ENCODE measurements at places on chromosomes 3 and 15.

- no peak for DNase-seq
These were observed 215.2 kb downstream of the PCCB start for GRCh38 chr3:136465296-136465695.

DNA sequence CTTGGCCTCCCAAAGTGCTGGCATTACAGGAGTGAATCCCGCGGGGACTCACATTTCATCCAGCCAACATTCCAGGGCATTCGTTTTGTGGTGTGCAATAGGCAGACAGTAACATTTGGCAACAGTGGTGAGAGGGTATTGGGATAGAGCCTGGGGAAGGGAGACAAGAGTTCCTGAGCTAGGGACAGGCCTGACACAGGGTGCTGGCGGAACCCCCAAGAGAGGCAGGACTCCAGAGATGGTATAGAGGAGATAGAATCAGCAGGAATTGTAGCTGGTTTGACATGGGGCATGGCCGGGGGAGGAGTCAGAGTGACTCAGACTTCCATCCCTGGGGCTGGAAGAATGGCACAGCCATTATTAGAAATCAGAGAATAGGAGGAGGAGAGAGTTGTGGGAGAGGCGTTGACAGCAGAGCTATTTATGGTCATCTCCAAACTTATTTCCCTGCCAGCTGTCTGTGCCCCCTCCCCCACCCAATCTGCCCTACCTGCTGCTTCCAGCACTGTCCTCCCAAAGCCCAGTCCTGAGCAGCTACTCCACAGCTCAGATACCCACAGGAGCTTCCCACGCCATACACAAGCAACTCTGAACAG is 4.4 kb upstream of the IDH2 start:
- DNase-seq, result no peak

GRCh38 chr3:38739396-38739689 is 76.7 kb downstream of the SCN10A start:
- DNase-seq, result no peak

GRCh38 chr3:182121401-182121800 is 409.7 kb downstream of the SOX2 start:
- DNase-seq, result no peak

DNA sequence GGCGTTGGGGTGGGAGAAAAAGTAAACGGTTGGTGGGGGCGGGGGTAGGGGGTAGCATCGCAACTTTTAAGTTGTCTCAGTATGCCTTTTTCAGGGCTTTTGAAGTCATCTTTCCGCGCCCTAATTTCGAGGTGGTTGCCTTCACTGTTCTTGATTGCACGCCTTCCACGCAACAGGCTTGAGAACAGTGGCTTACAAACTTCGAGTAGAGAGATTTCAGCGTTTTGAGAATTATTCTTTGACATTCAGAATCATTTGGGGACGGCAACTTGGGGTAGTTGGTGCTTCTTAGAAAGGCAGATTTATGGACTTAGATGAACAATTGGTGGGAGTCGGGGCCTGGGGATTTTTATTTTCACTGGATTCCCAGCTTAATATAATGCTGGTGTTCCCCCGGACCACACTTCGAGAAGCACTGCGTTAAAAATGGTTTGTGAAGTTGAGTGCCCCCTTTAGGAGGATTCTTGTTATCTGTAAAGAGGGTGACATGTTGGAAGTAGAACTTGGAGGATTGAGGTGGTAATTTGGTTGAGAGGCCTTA is 880 bp downstream of the PPP4R2 start:
- no peak for DNase-seq

GRCh38 chr3:10817506-10817905 is 1.5 kb downstream of the SLC6A11 start:
- peak; percentile 20 for DNase-seq

Data from nucleus accumbens (tissue), 56 donors.